ENCODE measurements at places on chromosomes 13 and 19. TPM values are rescaled to one million over a fixed set of nuclear protein-coding genes. Genes with fewer than 3 reads are reported as not detected.
A peak's percentile ranks its signal among the peaks of the same experiment; 100 is the strongest.

DNA sequence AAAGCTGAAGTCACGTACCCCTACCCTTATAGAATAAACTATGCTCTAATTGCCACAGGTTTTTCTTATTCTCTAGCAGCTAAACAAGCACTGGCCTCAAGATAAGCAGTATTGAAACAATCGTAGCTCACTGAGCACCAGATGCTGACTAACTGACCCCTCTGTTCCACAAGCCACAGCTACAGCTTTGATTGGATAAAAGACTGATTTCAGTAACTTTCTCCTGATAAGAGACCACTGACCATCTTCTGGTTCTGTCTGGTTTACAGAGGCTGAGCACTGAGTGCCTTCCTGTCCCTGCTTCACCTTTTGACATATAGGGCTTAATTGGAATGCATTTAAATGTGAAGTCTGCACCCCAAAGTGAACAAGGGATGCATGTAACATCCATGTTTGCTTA lies 8.4 kb upstream of the RAP2A start:
- no peak for DNase-seq
- H3K4me1 ChIP-seq: no peaks in the 10 kb centered on the region
- no peak overlapping the region for H3K27ac ChIP-seq
- H3K36me3 ChIP-seq: no peaks in the 10 kb centered on the region
- H3K4me3 ChIP-seq: no peak overlapping the region
- no peaks in the 10 kb centered on the region for H3K27me3 ChIP-seq

GRCh38 chr19:42081584-42082203 lies 5.7 kb downstream of the ZNF574 start:
- H3K4me1 ChIP-seq: peaks cover 9% of the 10 kb centered on the region
- peaks cover 35% of the 10 kb centered on the region for H3K36me3 ChIP-seq
- no peak overlapping the region for H3K4me3 ChIP-seq
- H3K27ac ChIP-seq: no peak overlapping the region
- no peak for DNase-seq

- H3K4me1 ChIP-seq: peaks cover 5% of the 10 kb centered on the region
- H3K27ac ChIP-seq: peak overlapping the region; percentile 49
- no peaks in the 10 kb centered on the region for H3K36me3 ChIP-seq
- no peak overlapping the region for H3K4me3 ChIP-seq
- no peaks in the 10 kb centered on the region for H3K27me3 ChIP-seq
These were observed 303.4 kb downstream of the SPRY2 start for GRCh38 chr13:80037505-80037888.

- no peak overlapping the region for H3K27ac ChIP-seq
- no peak overlapping the region for H3K4me3 ChIP-seq
- no peaks in the 10 kb centered on the region for H3K27me3 ChIP-seq
- DNase-seq: no peak
These were observed 270.0 kb downstream of the SLITRK6 start for GRCh38 chr13:85529218-85529594.

GRCh38 chr13:24982333-24982999 lies 113.5 kb upstream of the PABPC3 start:
- no peak overlapping the region for H3K4me3 ChIP-seq
- DNase-seq: no peak
- H3K4me1 ChIP-seq: no peaks in the 10 kb centered on the region
- peaks cover 25% of the 10 kb centered on the region for H3K27me3 ChIP-seq

Gene CYP4F2
- total RNA-seq: not detected

Gene CBY2
- not detected for total RNA-seq

Gene JSRP1
- total RNA-seq: 1.1 TPM

GRCh38 chr13:112748947-112749735 lies 59.3 kb downstream of the ATP11A start:
- no peak overlapping the region for H3K27ac ChIP-seq
- H3K4me3 ChIP-seq: no peak overlapping the region
- peaks cover 24% of the 10 kb centered on the region for H3K4me1 ChIP-seq
- H3K27me3 ChIP-seq: no peaks in the 10 kb centered on the region

- H3K27me3 ChIP-seq: no peaks in the 10 kb centered on the region
- peaks cover 88% of the 10 kb centered on the region for H3K36me3 ChIP-seq
- H3K4me3 ChIP-seq: no peak overlapping the region
- H3K27ac ChIP-seq: no peak overlapping the region
- no peak for DNase-seq
- H3K4me1 ChIP-seq: peaks cover 4% of the 10 kb centered on the region
These were observed 24.3 kb downstream of the ERCC5 start for GRCh38 chr13:102869948-102870676.

Gene OLFM2
- total RNA-seq: 14.6 TPM

- no peak overlapping the region for H3K4me3 ChIP-seq
- H3K27me3 ChIP-seq: no peaks in the 10 kb centered on the region
- H3K4me1 ChIP-seq: no peaks in the 10 kb centered on the region
These were observed 413.3 kb downstream of the KCTD12 start for GRCh38 chr13:76472916-76473315.

- H3K27me3 ChIP-seq: no peaks in the 10 kb centered on the region
- H3K4me1 ChIP-seq: no peaks in the 10 kb centered on the region
- H3K27ac ChIP-seq: no peak overlapping the region
- no peak for DNase-seq
- no peak overlapping the region for H3K4me3 ChIP-seq
These were observed 17.7 kb downstream of the TMEM161A start for GRCh38 chr19:19120308-19121231.

DNA sequence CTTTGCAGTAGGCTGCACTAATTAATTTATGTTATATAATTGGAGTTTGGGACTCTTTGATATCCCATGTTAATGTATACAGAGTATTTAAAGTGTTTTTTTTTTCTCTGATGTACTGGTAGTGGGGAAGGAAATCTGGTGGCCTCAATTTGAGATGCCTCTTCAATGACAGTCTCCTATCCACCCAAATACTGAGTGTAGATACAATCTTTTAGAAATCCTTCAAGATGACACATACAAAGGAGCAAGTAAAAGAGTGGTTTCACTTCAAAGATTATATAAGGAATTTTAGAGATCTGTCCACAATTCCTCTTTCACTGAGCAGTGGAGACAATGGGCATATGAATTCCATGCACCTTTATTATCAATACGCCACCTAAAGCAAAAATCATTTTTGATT lies 15.1 kb downstream of the NALCN start:
- no peak overlapping the region for H3K4me3 ChIP-seq
- no peak for DNase-seq
- no peaks in the 10 kb centered on the region for H3K27me3 ChIP-seq
- H3K4me1 ChIP-seq: no peaks in the 10 kb centered on the region
- no peaks in the 10 kb centered on the region for H3K36me3 ChIP-seq

DNA sequence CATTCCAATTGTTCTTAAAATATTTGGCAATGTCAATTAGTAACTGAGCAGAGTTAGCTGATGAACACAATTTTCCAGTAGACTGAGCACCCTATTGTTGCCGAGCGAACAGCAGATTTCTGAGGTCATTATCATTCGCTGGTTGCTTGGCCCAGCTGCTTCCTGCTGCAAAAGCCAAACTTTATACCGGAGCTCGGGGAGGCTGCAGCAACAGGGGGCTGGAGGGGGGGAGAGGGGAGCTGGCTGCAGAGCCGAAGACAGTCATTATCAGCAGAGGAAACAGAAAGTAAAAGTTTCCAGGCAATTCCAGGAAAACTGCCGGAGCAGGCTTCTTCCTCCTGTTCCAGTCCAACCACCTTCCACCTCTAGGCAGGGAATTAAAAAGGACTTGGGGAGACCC lies 77.9 kb downstream of the ZNF536 start:
- peak overlapping the region; percentile 20 for H3K4me3 ChIP-seq
- no peaks in the 10 kb centered on the region for H3K4me1 ChIP-seq
- no peak for DNase-seq
- H3K36me3 ChIP-seq: no peaks in the 10 kb centered on the region

Gene RPS16
- 1,446 TPM for total RNA-seq

DNA sequence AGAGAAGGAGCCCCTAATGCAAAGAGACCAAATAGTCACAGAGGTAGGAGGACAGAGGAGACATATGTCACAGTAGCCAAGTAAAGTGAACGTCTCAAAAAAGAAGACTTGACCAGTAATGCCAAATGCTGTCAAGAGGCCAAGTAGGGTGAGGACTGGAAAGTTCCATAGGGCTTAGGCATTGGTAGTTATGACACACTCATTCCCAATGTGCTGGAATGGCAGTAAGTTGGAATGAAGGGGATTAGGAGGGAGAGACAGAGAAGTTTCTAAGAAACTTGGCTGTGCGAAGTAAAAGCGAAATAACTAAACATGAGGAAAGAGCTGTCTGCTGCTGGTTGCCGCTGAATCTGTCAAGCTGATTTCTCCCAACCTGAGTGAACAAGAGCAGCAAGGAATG lies 14.9 kb upstream of the FRY start:
- H3K36me3 ChIP-seq: no peaks in the 10 kb centered on the region
- no peak overlapping the region for H3K27ac ChIP-seq
- no peak for DNase-seq

Gene MCF2L
- total RNA-seq: 69.7 TPM

Gene ZNF524
- total RNA-seq: 28.6 TPM

GRCh38 chr19:39557811-39558623 lies 18.1 kb upstream of the EID2 start:
- no peak overlapping the region for H3K4me3 ChIP-seq
- DNase-seq: no peak
- no peaks in the 10 kb centered on the region for H3K27me3 ChIP-seq
- H3K36me3 ChIP-seq: no peaks in the 10 kb centered on the region

Gene LILRA1
- 4.7 TPM for total RNA-seq

Gene NDFIP2
- total RNA-seq: 34.1 TPM

GRCh38 chr13:107730813-107731212 lies 484.5 kb downstream of the LIG4 start:
- H3K4me3 ChIP-seq: no peak overlapping the region
- no peak overlapping the region for H3K27ac ChIP-seq
- no peaks in the 10 kb centered on the region for H3K4me1 ChIP-seq
- H3K36me3 ChIP-seq: no peaks in the 10 kb centered on the region
- no peaks in the 10 kb centered on the region for H3K27me3 ChIP-seq

- H3K4me3 ChIP-seq: no peak overlapping the region
- DNase-seq: no peak
- H3K27me3 ChIP-seq: no peaks in the 10 kb centered on the region
- no peaks in the 10 kb centered on the region for H3K4me1 ChIP-seq
- no peaks in the 10 kb centered on the region for H3K36me3 ChIP-seq
These were observed 274.7 kb downstream of the FOXO1 start for GRCh38 chr13:40391788-40392187.

DNA sequence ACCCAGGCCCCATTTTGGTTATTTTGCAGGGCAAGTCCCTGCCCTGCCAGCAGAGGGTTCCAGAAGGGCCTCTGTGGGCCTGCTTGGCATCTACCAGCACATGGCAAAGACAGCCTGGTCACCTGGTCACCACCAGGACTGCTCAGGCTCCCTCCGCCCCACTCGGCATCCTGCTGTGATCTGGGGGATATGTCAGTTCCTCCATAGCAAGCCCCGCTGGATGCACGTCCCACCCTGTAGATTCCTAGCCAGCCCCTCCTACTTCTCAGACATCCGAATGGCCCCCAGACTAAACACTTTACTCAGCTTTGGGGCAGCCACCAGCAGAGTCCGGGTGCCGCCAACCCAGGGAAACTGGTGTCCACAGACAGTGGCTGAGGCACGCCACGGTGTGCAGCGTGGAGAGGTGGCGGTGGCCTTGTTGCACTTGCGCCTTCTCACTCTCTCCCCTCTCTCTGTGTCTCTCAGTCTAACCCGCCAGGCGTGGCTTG lies 31.8 kb upstream of the USE1 start:
- H3K27ac ChIP-seq: peak overlapping the region; percentile 14
- H3K27me3 ChIP-seq: no peaks in the 10 kb centered on the region
- no peak overlapping the region for H3K4me3 ChIP-seq
- peaks cover 76% of the 10 kb centered on the region for H3K36me3 ChIP-seq
- DNase-seq: no peak

DNA sequence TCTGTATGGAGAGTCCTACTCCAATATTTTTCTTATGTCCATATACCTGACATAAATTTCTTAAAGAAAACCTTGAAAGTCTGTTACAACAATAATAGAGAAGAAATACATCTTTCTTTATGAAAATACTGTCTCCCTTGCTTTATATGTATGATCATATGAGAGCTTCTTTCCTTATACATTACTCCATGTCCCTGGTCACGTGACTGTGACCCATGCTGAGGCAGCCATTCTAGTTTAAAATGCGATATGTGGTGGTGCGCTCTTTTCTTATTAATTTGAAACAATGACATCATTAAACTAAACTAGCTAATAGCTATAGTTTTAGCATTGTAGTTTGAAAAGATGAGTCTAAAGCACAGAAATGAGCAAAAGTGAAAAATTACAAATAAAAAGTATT lies 1120.3 kb upstream of the PRR20A start:
- no peak overlapping the region for H3K4me3 ChIP-seq
- no peaks in the 10 kb centered on the region for H3K36me3 ChIP-seq
- no peak overlapping the region for H3K27ac ChIP-seq
- no peaks in the 10 kb centered on the region for H3K27me3 ChIP-seq
- H3K4me1 ChIP-seq: no peaks in the 10 kb centered on the region
- DNase-seq: no peak

DNA sequence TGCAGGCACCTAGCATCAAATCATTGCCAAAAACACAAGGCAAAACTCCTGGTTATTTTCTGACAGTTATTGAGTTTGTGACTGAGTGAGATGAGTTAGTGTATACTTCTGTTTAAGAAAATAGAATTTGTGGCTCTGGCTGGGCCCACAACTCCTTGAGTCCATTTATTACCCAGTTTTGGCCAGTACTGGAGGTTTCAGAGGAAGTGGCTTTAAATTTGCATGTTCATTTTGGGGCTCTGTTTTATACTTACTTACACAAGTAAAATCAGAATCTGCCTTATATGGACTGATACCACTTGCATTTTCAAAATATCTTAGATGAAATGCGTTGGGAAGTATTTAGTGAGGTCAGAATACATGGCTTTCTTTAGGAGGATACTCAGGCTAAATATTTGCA lies 29.0 kb downstream of the TNFSF11 start:
- H3K36me3 ChIP-seq: no peaks in the 10 kb centered on the region
- H3K4me3 ChIP-seq: no peak overlapping the region
- DNase-seq: no peak
- H3K4me1 ChIP-seq: no peaks in the 10 kb centered on the region
- H3K27me3 ChIP-seq: no peaks in the 10 kb centered on the region
- no peak overlapping the region for H3K27ac ChIP-seq

DNA sequence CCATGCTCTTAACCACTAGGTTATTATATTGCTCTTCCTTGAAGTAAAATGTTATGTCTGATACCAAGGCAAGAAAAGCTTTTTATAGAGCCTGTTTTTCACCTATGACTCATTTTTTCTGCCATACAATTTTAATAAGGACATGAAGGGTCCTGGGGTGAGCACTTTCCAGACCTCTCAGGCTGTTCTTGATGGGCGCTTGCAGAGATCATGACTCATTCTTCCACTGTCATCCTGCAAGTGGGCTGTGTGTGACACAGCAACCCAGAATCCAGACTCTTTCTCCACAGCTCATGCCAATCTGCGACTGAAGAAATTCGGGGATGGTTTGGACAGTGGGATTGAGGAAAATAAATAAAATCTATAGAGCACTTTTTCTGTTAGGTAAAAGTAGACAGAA lies 506.7 kb upstream of the NBEA start:
- H3K27ac ChIP-seq: no peak overlapping the region
- DNase-seq: no peak
- no peak overlapping the region for H3K4me3 ChIP-seq
- no peaks in the 10 kb centered on the region for H3K27me3 ChIP-seq
- H3K4me1 ChIP-seq: no peaks in the 10 kb centered on the region
- H3K36me3 ChIP-seq: no peaks in the 10 kb centered on the region

- peaks cover 11% of the 10 kb centered on the region for H3K4me1 ChIP-seq
- DNase-seq: no peak
- H3K4me3 ChIP-seq: no peak overlapping the region
- no peak overlapping the region for H3K27ac ChIP-seq
- H3K27me3 ChIP-seq: no peaks in the 10 kb centered on the region
These were observed 72.0 kb downstream of the ALOX5AP start for GRCh38 chr13:30807392-30807791.

Measured in upper lobe of right lung (tissue), 1 donor.